Spleen (tissue), 13 donors: ENCODE measurements at places on chromosomes 5 and 9. TPM values are rescaled to one million over a fixed set of nuclear protein-coding genes. Genes with fewer than 3 reads are reported as not detected.

DNA sequence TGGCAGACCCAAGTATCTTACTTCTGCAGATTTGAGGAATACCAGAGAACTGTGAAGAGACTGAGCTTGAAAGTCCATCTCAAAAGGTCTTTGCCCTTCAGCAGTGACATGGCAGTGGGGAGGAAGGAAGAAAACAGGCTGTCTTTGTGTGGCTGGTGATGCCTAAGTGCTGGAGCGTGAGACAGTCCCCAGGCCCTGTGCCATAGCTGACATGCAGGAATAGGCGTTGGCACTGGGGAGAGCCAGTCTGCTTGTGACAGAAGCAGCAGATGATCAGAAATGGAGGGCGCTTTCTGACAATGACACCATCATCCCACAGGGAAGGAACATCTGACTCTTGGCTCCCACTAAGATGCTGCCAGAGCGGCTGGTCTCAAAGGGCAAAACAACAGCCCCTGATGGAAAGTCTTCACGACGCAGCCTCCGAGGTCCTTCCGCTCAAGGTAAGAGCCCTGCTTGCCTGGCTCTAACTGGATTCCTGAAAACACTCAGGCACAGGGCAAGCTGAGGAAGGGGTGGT, 15.5 kb upstream of the GLRX start:
- H3K27ac ChIP-seq: no peak overlapping the region
- no peaks in the 10 kb centered on the region for H3K36me3 ChIP-seq
- no peak for DNase-seq
- no peak overlapping the region for H3K4me3 ChIP-seq

GRCh38 chr5:173383711-173384110, 55.5 kb upstream of the STC2 start:
- no peak overlapping the region for H3K4me3 ChIP-seq
- H3K27me3 ChIP-seq: peaks cover 22% of the 10 kb centered on the region
- no peaks in the 10 kb centered on the region for H3K4me1 ChIP-seq
- no peak overlapping the region for H3K27ac ChIP-seq
- no peaks in the 10 kb centered on the region for H3K36me3 ChIP-seq

GRCh38 chr9:137235424-137236237, 4.9 kb downstream of the SLC34A3 start:
- DNase-seq: no peak
- peaks cover 43% of the 10 kb centered on the region for H3K27me3 ChIP-seq
- no peak overlapping the region for H3K4me3 ChIP-seq
- H3K4me1 ChIP-seq: peaks cover 26% of the 10 kb centered on the region

DNA sequence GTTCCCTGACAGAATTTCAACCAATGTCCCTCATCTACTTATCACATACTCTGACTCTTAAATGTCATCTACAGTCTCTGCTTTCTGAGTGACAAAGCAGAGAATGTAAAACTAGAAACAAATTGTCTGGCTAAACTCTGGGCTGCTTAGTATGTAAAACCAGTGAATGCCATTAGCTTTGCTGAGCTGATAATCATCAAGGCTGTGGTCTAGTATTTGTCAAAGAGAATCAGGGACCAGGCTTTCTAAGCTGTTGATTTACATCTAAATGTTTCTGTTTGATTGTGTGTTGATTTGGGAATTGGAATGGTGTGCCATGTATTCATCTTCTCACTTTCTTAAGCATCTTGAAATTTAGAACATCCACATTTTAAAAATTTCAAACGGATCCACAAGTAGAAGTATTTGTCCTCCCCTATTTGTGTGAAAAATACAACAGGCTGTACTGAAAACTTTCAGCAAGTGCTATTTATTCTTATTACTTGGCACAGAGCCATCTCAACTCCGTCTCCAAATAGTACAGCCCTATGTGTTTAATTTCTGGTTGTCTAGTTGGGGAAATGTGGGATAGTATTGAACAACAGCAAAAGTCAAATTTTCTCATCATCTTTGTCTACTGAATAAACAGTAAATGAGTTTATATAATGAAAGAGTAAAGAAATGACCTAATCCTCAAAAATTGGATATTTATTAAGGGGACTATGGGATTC, 251.5 kb downstream of the KCTD16 start:
- DNase-seq: no peak
- H3K27ac ChIP-seq: no peak overlapping the region
- H3K4me3 ChIP-seq: no peak overlapping the region
- no peaks in the 10 kb centered on the region for H3K4me1 ChIP-seq

- H3K27me3 ChIP-seq: no peaks in the 10 kb centered on the region
- H3K36me3 ChIP-seq: no peaks in the 10 kb centered on the region
Measured at GRCh38 chr9:21607576-21607975, 125.5 kb upstream of the IFNE start.

GRCh38 chr9:16811987-16812685, 58.3 kb downstream of the BNC2 start:
- H3K36me3 ChIP-seq: no peaks in the 10 kb centered on the region
- no peaks in the 10 kb centered on the region for H3K27me3 ChIP-seq
- no peaks in the 10 kb centered on the region for H3K4me1 ChIP-seq
- no peak overlapping the region for H3K27ac ChIP-seq
- no peak overlapping the region for H3K4me3 ChIP-seq

DNA sequence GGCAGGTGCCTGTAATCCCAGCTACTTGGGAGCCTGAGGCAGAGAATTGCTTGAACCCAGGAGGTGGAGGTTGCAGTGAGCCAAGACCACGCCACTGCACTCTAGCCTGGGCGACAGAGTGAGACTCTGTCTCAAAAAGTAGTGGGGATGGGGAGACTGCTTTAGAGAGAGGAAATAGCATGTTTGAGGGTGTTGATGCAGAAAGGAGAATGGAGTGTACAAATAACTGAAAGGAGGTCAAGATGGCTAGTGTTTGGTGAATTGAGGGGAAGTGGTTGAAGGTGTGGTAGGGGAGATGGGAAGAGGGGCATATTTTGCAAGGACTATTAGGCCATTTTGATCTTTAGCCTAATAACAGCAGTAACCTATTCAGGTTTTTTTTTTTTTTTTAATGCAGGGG, 18.2 kb downstream of the TENT2 start:
- H3K27ac ChIP-seq: no peak overlapping the region
- no peak for DNase-seq
- no peak overlapping the region for H3K4me3 ChIP-seq
- H3K36me3 ChIP-seq: peaks cover 90% of the 10 kb centered on the region

- H3K36me3 ChIP-seq: no peaks in the 10 kb centered on the region
- H3K27me3 ChIP-seq: peaks cover 9% of the 10 kb centered on the region
- H3K4me1 ChIP-seq: peaks cover 17% of the 10 kb centered on the region
Measured at GRCh38 chr5:66306105-66306843, 162.2 kb downstream of the SREK1 start.

OBP2B gene
- total RNA-seq: not detected

EIF4E1B gene
- not detected for total RNA-seq
